Fibroblast of upper back skin (primary cell): ENCODE measurements at places on chromosomes 3 and 15.

DNA sequence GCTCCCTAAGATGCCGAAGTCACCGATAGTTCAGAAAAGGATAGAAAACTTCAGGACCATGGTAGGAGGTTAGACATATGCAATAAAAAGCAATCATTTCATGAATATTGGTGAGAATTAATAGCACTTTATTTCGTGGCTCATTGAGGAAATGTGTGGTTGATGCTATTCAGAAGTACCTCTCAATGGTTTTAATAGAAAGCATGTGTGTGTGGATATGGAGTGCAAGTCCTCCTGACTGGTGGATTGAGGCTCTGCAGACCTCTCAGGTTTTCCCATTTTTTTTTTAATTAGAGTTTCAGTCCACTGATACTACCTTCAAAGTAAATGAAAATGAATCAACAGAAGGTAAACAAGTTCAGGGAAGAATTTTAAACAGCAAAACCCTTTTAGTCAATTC lies 384.3 kb upstream of the RARB start:
- peak; percentile 45 for DNase-seq

DNA sequence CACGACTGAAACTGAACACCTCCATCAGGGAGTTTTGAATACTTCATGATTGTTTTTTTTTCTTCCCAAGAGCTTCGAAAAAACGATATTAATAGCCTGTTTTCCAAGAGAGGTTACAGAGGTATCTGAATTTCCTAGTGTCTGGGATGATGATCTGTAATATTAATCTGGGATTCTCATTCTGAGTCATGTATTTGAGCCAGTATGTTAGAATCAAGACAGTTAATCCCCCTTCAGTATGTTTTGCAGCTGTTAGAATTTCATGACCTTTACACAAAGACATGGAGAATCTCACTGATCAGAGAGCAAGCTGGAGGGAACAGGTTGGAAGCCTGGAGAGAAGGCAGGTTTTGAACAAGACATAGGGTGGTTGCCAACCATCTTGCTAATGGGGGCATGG lies 234.5 kb upstream of the GAP43 start:
- DNase-seq: peak; percentile 30

- peak; percentile 50 for DNase-seq
Measured at GRCh38 chr3:32340039-32340438, 51.6 kb upstream of the CMTM7 start.

GRCh38 chr3:115687721-115688120 lies 64.4 kb downstream of the GAP43 start:
- no peak for DNase-seq

DNA sequence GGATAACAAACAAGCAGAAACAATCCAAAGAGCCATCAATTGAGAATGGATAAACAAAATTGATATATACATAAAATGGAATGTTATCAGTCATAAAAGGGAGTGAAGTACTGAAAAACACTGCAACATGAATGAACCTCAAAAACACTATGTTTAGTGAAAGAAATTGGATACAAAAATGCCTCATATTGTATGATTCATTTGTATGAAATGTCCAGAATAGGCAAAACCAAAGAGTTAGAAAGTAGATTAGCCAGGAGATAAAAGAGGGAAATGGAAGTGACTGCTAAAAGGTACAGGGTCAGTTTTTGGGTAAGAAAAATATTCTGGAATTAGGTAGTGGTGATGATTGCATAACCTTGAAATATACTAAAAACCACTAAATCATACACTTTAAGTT lies 9.8 kb upstream of the SLC25A36 start:
- DNase-seq: peak; percentile 14
